ENCODE measurements at places on chromosomes 3 and 15. TPM values are rescaled to one million over a fixed set of nuclear protein-coding genes. Genes with fewer than 3 reads are reported as not detected.

GRCh38 chr15:68497206-68497910, 65.4 kb upstream of the ITGA11 start:
- no peak overlapping the region for H3K4me3 ChIP-seq
- no peak overlapping the region for H3K27ac ChIP-seq
- no peak for DNase-seq
- H3K27me3 ChIP-seq, result no peaks in the 10 kb centered on the region
- no peaks in the 10 kb centered on the region for H3K4me1 ChIP-seq

GRCh38 chr15:84922530-84922929, 38.1 kb downstream of the SLC28A1 start:
- H3K4me1 ChIP-seq, result peaks cover 12% of the 10 kb centered on the region
- no peaks in the 10 kb centered on the region for H3K36me3 ChIP-seq
- no peak overlapping the region for H3K27ac ChIP-seq
- H3K27me3 ChIP-seq, result no peaks in the 10 kb centered on the region
- H3K4me3 ChIP-seq, result no peak overlapping the region

GRCh38 chr3:153911116-153911515, 210.1 kb upstream of the ARHGEF26 start:
- no peaks in the 10 kb centered on the region for H3K36me3 ChIP-seq
- H3K4me3 ChIP-seq, result no peak overlapping the region
- DNase-seq, result no peak

Gene PLS1
- 23.6 TPM for total RNA-seq

DNA sequence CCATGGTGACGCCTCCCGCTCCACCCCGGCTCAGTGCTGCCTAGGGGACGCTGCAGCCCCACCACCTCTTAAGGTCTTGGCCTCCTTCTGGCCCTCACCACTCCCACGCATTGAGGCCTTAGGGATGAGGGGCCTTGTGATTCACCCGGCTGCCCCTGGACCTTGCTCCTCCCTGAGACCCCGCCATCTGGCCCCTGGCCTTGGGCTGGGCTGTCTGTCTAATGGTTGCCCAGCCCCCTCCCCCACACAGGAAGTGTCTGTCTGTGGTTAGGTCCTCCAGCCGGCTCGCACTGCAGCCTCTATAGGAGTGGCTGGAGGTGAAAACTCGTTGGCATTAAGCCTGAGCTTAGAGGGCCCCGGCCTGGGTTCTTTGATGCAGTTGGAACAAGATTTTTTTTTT, 21.5 kb upstream of the MTHFS start:
- no peaks in the 10 kb centered on the region for H3K36me3 ChIP-seq
- DNase-seq, result no peak
- H3K4me3 ChIP-seq, result no peak overlapping the region
- H3K27me3 ChIP-seq, result no peaks in the 10 kb centered on the region

Gene MAGEF1
- 59.1 TPM for total RNA-seq

DNA sequence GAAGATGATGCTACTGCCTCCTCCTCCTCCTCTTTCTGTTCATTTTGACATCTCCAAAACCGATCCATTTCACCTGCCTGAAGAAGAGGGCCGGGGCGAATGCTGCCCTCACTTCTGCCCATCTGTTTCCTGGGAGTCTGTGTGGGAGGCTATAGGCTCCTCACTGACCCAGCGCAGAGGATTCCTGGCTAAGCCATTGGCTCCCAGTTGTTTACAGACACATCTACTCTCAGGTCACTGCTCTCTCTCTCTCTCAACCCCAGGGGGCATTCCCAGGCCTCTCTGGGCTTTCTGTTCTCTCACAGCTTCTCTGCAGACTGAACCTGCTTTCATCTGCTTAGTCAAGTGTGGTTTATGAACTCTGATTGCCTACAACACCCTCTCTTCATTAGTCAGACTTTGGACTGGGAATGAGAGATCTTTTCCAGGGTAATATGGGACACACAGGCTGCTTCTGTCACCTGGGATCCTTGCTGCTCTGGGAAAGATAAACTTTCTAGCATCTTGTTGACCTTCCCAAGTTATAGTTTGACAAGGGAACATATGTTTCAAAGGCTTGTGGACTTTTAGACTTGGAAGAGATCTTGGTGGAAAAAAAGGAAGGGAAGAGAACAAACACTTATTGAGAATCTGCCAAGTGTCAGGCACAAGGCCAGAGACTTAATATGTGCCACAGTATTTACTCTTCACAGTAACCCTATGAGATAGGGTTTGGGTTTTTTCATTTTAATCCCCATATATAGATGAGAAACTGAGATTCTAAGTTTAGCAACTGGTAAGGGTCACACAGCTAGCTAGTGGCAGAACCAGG, 30.2 kb upstream of the USP3 start:
- DNase-seq, result peak; percentile 82
- H3K4me3 ChIP-seq, result no peak overlapping the region
- no peaks in the 10 kb centered on the region for H3K36me3 ChIP-seq
- H3K27ac ChIP-seq, result peak overlapping the region; percentile 74

Gene RASL12
- 6.0 TPM for total RNA-seq

Gene SKOR1
- not detected for total RNA-seq

GRCh38 chr3:32106929-32107362, 526 bp downstream of the GPD1L start:
- H3K27me3 ChIP-seq, result no peaks in the 10 kb centered on the region
- no peaks in the 10 kb centered on the region for H3K36me3 ChIP-seq
- peaks cover 15% of the 10 kb centered on the region for H3K4me1 ChIP-seq
- H3K4me3 ChIP-seq, result peak overlapping the region; percentile 73

Gene MELTF
- 29.3 TPM for total RNA-seq

Gene ARHGEF26
- 20.8 TPM for total RNA-seq

Gene HESX1
- total RNA-seq, result 1.5 TPM

Gene SERPINI1
- 4.4 TPM for total RNA-seq

Gene DPH6
- total RNA-seq, result 24.0 TPM

- peak overlapping the region; percentile 55 for H3K27ac ChIP-seq
- no peaks in the 10 kb centered on the region for H3K36me3 ChIP-seq
- no peak for DNase-seq
- peaks cover 10% of the 10 kb centered on the region for H3K4me1 ChIP-seq
These were observed 5.0 kb upstream of the BCL2L10 start for GRCh38 chr15:52117549-52117948.

- no peak for DNase-seq
- H3K27ac ChIP-seq, result no peak overlapping the region
- H3K27me3 ChIP-seq, result no peaks in the 10 kb centered on the region
- H3K4me3 ChIP-seq, result no peak overlapping the region
These were observed 155.9 kb upstream of the TBL1XR1 start for GRCh38 chr3:177353140-177353539.

Gene EPHB3
- total RNA-seq, result 5.6 TPM

Gene HMCES
- 47.7 TPM for total RNA-seq

GRCh38 chr3:40208251-40208650, 101.3 kb upstream of the EIF1B start:
- no peaks in the 10 kb centered on the region for H3K27me3 ChIP-seq
- DNase-seq, result no peak
- H3K4me3 ChIP-seq, result no peak overlapping the region
- no peaks in the 10 kb centered on the region for H3K4me1 ChIP-seq
- no peak overlapping the region for H3K27ac ChIP-seq

- no peak for DNase-seq
- no peak overlapping the region for H3K4me3 ChIP-seq
- no peak overlapping the region for H3K27ac ChIP-seq
- no peaks in the 10 kb centered on the region for H3K36me3 ChIP-seq
These were observed 50.6 kb upstream of the NMNAT3 start for GRCh38 chr3:139728414-139728813.

Gene TGM4
- total RNA-seq, result not detected

- H3K27ac ChIP-seq, result no peak overlapping the region
- H3K4me1 ChIP-seq, result peaks cover 11% of the 10 kb centered on the region
- DNase-seq, result no peak
- no peaks in the 10 kb centered on the region for H3K27me3 ChIP-seq
- no peak overlapping the region for H3K4me3 ChIP-seq
These were observed 35.4 kb downstream of the AKAP13 start for GRCh38 chr15:85415783-85416182.

Data from Caco-2 (cell line).